ENCODE measurements at places on chromosomes 12 and 14.
A peak's percentile ranks its signal among the peaks of the same experiment; 100 is the strongest.

DNA sequence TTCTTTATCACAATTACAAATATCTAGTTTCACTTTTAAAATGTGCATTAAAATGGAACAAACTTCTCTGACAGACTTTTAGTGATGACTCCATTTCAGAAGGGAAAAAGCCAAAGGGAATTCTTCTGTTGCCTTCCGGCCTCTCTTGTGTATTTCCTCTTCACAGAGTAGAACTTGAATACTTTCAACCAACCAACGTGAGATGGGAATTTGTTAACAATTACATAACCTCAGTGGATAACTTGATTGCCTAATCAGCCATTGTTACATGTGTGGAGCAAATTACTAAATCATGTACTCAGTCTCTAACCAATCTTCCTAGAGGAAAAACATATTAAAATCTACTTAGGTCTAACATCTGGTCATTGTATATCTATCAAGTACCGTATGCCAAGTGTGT, 291.1 kb downstream of the SYT1 start:
- DNase-seq: no peak

DNA sequence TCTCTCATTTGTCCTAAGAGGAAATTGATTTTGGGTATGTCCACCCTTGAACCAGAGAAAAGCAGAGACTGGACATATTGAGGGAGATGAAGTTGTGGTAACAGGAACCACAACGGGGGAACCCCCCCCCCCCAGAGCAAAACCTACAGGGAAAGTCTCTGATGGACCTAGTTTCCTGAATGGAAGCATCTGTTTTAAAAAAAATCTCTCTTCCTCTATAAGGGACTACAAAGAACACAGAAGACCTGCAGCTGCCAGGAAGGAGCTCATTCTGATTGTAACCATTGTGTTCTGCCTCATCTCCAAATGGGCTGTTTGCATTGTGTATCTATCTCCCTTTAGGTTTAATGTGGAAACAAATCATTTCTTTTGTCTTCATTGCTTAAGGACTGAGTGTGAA, 13.4 kb downstream of the C1S start:
- DNase-seq: no peak

GRCh38 chr12:32586390-32586789, 92.7 kb upstream of the DNM1L start:
- no peak for DNase-seq

DNA sequence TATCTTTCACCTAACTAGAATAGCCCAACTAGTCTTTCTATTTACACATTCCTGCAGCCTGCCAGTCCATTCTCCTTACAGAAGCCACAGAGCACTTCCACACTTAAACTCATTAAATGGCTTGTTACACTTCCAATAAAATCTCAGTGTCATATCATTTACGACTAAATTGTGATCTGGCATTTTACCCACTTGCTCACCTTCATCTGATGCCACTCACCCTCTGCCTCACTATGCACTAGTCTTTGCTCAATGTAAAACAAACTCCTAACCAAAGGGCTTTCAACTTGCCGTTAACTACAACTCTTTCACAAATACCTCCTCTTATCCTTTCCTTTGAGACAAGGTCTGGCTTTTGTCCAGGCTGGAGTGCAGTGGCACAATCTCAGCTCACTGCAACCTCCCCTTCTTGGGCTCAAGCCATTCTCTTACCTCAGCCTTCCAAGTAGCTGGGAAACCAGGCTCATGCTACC, 24.1 kb downstream of the YAF2 start:
- DNase-seq: peak; percentile 57

DNA sequence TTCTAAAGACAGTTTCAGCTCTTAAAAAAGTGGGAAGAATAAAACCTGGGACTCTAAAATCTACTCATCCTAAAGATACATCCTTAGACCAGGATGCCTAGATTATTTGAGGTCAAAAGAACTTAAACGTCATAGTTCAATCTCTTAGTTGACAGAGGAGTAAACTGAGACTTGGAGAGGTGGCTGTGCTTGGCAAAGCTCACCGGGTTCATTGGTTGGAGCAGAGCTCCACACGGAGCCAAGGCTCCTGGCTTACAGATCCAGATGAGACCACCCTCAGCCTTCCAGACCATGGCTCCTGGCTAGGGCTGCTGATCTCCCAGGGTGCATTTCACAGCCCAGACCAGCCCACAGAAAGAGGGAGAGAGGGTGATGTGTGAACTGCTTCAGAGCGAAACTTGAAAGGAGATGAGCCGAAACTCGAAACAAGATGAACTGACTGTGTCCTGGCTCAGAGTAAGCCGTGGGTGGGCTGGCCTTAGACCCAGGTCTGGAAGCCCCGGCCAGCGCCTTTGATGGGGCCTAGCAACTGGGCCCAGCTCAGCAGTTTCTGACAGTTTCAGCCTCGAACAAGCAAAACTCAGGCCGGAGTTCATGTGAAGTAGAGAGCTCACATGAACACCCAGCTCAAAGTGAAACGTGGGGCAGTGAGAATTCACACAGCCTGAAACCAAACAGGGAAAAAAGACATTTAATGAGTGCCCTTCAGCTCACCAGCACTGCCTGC, 1044.8 kb downstream of the BCL11B start:
- no peak for DNase-seq

Measured in pancreas (tissue), 10 donors.